Hippocampal formation (tissue), 2 donors: ENCODE measurements at places on chromosomes 4 and X.
A peak's percentile ranks its signal among the peaks of the same experiment; 100 is the strongest.

DNA sequence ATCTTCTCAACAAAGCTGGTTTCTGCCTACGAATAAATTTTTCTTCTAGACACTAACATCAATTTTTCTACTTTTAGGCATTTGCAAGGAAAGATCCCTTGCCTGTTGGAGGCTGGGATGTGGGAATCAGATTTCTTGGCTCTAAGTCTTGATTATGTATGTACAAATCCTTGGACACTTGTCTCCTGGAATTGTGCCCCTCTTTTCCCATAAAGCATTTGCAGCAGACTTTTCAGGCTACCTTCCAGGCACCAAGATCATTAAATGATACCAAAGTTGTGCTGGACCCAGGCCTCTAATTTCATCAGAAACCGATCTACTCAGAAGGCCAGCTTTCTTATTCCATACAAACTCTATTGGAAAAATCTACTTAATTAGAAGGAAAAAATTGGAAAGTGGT, 339.5 kb upstream of the DIPK2B start:
- no peak for DNase-seq

DNA sequence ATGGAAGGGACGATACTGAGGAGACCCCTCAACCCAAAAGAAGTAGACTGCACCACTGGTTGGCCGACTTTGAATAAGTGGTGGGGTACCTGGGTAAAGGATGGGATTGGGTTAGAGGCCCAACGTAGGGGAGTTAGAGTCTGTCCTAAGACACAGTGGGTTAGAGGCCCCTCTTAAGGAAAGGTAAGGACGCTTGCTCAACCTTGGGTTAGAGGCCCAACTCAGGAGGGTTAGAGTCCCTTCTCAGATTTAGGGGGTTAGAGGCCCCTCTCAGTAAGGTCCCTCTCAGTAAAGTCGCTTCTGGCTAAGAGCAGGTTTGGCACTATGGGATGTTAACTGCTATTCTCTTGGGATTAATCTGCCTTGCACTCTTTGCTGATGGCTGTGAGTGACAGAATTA, 81.3 kb downstream of the ACOX3 start:
- DNase-seq: no peak

DNA sequence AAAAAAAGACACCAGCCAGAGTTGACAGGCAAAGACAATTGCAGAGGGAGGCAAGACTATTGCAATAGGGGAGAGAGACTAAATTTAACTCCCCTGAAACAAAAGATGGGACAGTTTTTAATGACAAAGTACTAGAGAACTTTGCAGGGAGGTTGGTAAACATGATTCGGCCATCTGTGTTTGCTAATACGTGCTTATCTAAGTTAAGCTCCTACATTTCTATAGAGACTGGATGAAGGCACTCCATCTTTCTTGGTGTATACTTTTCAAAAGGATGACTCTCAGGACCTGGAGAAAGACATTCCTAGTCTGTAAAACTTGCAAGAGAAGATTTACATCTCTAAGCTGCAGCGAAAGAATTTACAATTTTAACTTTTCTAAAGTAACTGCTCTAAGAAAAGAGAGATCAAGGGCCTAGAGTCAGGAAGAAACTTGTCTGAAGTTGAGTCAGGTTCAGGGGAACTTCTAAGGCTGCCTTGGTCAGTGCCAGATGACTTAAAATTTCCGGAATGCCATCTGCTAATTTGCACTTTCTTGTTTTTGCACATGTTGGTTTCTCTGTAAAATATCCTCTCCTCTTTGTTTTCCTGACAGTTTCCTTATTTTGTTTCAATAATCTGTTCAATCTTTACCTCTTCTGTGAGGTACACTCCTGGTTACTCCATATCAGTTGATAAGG, 10.6 kb downstream of the ADAM29 start:
- DNase-seq: no peak

DNA sequence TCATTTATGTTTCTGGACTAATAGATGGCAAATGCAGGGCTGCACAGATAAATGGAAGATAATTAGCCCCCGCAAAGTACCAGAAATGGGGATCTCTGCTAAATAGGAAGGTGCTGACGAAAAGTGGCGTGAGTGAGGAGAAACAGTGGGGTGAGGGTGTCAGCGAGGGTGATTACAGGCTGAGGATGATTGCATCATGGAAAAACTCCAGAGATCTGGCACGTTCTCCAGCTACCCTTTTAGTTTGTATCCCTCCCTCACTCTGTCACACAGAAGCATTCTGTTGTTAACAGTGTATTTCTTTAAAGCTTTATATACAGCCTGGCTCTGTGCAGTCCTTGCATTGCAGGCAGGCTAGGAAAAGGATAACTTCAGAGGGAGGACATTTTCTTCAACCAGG, 309.6 kb upstream of the DDX53 start:
- no peak for DNase-seq

GRCh38 chrX:44843753-44844152, at the start of gene DUSP21:
DUSP21 (plus strand) TSS chrX:44844021; CDS start chrX:44844133, 112 bp downstream.
- DNase-seq: no peak

DNA sequence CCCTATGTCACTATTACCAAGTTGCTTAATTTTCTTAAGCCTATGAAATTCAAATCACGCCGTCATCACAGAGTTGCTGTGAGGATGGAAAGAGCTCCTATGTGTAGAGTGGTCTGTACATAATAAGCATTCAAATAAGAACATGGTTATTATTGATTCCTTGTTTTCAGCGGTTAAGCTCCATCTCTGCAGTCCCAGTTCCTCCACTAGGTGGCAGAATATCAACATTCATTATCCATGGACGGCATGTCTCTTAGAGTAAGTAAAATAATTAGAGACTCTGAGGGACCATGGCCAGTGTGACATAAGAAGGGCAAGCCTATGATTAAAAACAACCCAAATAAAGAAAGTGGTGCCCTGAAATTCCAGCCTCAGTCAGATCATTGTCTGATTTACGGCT, 132.5 kb upstream of the NHS start:
- peak; percentile 1 for DNase-seq

DNA sequence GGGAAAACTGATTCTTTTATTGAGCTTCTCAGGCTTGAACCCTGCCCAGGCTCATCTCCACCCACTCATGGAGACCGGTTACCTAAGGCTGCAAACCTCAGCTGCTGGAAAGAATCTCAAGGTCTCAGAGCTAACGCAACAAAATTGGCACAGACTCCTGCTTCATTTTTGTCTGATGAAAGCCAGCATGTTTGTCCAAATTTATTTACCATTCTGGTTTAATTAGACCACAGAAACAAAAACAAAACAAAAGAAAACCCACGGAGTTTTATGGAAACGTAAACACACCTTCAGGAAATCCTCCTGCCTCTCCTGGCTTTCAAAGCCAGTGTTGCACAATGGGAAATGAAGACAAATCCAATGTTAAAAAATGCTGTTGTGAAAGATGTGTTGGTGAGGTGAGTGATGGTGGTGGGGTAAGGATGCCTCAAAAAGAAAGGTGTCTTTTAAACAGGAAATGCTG, 56.4 kb upstream of the PDLIM3 start:
- DNase-seq: no peak

GRCh38 chrX:136588036-136588435, 56.0 kb downstream of the VGLL1 start:
- no peak for DNase-seq

- DNase-seq: no peak
Measured at GRCh38 chrX:50779694-50780093, 34.3 kb downstream of the SHROOM4 start.

DNA sequence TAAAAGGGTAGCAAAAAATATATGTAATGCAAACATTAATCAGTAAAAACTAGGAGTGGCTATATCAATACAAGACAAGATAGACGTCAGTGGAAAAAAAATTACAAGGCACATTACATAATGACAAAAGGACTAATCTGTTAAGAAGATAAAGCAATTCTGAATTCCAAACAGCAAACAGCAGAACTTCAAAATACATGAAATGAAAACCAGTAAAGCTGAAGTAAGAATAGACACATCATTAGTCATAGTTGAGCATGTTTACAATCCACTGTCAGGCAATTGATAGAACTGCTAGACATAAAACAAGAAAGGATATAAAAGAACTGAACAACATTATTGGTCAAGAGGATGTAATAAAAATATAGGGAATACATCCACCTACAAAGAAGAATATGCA, 12.2 kb downstream of the SULT1B1 start:
- DNase-seq: no peak

GRCh38 chr4:91909963-91910362, 393.8 kb upstream of the GRID2 start:
- DNase-seq: no peak

DNA sequence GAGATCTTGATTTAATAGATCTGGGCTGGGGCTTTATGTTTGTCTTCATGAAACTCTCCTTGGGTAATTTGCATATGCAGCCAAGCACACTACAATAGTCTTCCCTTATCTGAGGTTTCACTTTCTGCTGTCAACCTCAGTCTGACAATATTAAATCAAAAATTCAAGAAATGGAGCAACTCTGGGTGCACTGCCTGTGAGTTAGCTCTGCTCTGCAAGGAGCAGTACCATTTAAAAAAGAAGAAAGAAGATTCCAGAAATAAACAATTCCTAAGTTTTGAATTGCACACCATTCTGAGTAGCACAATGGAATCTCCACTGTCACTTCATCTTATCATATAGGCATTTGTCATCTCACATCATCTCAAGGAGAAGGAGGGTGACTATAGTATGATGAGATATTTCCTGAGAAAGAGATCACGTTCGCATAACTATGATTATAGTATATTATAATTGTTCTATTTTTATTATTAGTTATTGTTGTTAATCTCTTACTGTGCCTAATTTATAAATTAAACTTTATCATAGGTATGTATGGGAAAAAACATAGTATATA, 9.4 kb downstream of the FNIP2 start:
- no peak for DNase-seq

- no peak for DNase-seq
Measured at GRCh38 chrX:39845233-39845632, 252.5 kb downstream of the BCOR start.

DNA sequence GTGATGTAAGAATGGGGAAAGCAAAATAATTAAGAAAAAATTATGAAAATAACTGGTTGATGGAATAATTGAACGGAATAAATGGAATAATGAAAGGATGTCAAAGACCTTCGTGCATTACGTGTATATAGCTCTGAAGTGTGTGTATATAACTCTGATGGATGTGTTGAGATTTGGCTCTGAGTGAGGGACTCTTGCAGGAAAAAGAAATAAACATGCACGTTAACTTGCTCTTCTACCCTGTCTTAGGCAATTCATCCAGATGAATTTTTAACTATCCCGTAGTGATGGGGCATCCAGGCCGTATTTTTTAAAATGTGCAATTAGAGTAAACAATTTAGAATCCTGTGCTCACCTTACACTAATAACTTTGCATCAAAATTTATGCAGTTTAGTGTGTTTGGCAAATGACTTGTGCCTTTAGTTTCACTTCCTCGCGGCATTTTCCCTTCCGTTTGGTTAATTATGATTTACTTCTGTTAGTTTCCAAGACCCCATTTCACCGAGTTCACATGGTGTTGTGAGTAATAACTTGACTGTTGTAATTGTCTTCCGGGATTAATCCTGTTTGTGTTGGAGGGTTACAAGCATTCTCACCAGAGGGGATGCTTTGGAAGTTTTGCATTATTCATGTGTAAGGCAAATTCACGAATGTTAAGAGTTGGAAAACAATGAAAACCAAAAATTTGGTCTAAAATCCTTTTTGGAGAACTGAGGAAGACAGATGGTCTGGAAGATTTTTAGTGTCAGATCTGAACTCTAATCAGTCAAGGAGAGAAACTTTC, 256.5 kb upstream of the FAT1 start:
- no peak for DNase-seq

DNA sequence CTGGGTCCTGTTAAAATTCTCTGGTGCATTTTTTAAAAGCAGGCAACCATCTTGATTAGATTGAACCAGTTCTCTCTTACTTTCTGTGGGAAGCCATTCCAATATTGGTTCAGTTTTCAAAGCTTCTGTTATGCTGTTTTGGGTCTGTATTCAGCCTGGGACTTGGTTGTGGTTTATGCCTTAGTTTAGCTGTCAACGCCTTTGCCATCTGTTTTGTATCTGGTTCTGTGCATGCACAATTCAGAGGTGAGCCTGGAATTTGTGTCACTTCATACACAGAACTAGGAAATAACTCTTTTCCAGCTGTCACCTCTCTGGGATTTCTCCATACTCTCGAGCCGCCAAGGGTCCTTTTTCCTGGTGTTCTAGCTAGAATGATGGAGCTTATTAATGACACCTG, 46.2 kb downstream of the STAP1 start:
- DNase-seq: no peak

DNA sequence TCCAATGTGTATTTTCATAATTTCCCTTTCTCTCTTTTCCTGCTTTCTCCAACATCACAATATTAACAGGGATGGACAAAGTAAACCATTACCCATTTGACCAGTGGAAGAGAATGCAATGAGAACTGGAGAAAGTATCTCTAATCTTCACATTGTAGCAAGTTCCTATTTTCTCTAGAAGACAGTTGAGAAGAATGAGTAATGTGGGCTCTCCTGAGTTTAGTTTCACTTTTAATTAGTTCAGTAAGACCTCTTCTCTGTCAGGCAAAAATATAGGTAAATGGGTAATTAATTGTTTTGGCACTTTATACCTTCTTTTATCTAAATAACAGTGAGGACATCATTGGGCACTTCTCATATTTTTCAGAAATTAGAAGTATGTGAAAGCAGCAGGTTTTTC, 602.0 kb downstream of the GLUD2 start:
- DNase-seq: no peak

- no peak for DNase-seq
Measured at GRCh38 chr4:23305026-23305425, 584.8 kb downstream of the PPARGC1A start.

DNA sequence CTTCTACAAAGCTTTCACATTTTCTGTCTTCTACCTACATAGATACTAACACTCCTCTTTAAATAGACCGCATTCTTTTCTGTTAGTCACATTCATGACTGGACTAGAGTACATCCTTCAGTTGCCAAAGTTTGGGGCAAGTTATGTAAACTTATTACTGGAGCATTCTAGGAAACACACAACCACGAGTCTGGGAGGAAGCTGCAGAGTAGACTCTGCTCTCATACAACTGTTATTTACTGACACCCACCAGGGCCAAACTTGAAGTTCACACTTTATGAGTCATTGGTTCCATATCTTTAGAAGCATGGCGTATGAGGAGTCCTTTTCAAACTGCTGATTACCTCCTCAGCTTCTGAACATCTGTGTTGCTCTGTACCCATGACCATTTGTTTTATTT, 87.0 kb downstream of the RNF150 start:
- no peak for DNase-seq

DNA sequence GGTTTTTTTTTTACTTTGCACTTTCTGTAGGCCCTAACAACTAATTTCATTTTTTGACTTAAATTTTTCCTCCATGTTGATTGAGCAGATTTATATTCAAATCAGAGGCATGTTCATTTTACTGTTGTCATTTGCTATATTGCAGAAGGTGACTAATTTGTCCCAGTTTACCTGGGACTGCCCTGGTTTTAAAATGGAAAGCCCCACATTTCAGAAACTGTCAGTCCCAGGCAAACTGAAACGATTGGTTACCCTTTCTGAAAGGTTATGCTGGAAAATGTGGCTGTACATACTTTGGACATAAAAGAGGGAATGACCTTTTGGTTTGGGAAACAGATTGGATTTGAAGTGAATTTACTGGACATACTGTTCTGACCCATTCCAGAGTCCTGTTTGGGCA, 160.0 kb downstream of the SPCS3 start:
- DNase-seq: no peak

GRCh38 chr4:172928347-172928746, 240.3 kb upstream of the GALNT7 start:
- no peak for DNase-seq

GRCh38 chr4:43242606-43243005, 350.1 kb downstream of the GRXCR1 start:
- no peak for DNase-seq

- no peak for DNase-seq
Measured at GRCh38 chr4:139532947-139533346, 23.1 kb downstream of the SETD7 start.

- DNase-seq: no peak
Measured at GRCh38 chr4:79862821-79863220, 210.2 kb downstream of the ANTXR2 start.
